ENCODE measurements at places on chromosomes 7 and 10.
A peak's percentile ranks its signal among the peaks of the same experiment; 100 is the strongest.

GRCh38 chr10:74371696-74372095, 220.7 kb downstream of the ADK start:
- peak; percentile 15 for DNase-seq

GRCh38 chr7:15245831-15246230, 316.0 kb downstream of the AGMO start:
- no peak for DNase-seq

- DNase-seq = no peak
Measured at GRCh38 chr7:85224171-85224570, 37.3 kb upstream of the SEMA3D start.

DNA sequence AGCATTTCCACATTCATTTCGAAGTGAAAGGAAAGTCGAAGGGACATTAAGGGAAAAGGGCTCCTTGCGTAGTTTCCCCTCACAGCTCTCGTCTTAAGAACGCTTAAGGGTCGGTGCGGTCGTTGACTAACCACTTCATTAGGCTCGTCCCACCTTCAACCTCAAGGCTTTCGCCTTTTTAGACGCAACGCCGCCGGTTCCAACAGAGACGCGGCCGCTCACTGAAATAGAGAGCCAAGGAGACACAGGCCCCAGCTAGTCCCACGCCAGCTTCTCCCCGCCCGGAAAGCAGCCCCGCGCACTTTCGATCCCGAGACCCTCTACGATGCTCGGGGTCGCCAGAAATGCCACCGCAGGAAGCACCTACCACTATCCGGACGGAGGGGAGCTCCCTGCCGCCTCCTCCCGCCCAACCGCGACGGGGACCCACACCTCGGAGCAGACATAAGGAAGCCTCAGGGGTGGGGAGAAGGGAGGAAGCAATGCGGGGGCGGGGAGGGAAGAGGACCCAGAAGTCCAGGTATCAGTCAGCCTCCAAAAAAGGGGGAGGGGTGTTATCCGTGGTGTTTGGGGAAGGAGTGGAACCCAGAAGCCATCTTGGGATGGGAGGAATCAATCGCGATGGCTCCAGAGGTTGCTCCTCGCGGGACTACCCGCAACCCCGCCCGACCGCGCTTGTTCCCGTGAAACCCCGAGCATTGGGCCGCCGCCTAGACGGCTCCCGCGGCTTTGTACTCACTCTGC, 559 bp downstream of the TRA2A start:
- DNase-seq = peak; percentile 78

- DNase-seq = no peak
Measured at GRCh38 chr7:29360633-29361625, 166.4 kb downstream of the CHN2 start.

GRCh38 chr10:24440817-24441797, 232.2 kb downstream of the KIAA1217 start:
- DNase-seq = no peak

DNA sequence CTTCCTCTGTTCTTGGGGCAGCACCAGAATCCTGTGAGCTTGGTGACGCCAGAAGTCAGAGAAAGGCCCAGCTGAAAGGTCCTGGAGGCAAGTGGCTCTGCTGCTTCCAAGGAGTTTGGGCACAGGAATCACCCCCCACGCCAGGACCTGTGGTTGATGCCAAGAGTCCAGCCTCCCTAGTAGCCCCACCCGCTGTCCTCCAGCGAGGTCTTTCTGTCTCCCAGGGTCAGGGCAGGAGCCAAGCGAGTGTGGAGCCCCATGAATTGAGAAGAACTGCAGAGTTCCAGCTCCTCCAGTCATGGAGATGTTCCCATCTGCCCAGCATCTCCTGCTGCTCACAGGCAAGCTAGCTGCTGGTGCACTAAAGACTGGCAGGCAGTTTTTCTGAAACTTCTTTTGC, 631.7 kb upstream of the MGMT start:
- DNase-seq = no peak

- DNase-seq = peak; percentile 65
Measured at GRCh38 chr10:97399843-97400545, 1.1 kb downstream of the RRP12 start.
